ENCODE measurements at places on chromosomes 1 and 21.

DNA sequence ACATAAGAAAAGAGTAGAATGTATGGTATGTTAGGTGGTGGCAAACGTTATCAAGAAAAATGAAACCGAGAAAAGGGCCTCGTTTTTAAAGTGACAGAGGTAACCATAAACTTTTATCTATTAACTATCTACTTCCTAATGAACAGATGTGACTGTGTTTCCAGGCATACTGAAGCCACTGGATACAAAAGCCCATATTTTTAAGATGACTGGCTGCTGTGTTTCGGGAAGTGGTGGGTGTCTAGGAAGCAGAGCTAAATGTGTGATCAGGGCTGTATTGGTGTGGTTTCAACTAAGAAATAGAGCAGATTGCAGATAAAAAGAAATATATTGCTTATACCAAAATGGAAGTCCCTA lies 71.8 kb downstream of the CHRM3 start:
- no peak for DNase-seq

GRCh38 chr1:246782120-246782900 lies 58.1 kb downstream of the SCCPDH start:
- no peak for DNase-seq

DNA sequence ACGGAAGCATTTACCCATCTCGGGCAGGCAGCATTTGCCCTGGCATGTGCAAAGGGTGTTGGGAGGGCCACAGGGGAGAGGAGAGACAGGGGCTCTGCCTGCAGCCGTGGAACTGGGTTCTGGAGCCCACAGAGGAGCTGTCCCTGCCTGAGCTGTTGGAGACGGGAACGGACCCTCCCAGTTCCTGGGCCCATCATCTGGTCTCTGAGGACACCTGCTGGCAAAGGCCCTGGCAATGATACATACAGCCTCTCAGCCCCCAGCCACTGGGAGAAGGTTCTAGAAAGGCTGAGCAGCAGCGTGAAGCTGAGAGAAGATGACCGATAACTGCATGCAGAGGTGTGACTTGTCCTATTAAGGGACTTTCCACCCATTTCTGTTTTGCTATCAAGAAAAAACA lies 31.4 kb downstream of the FAAP20 start:
- no peak for DNase-seq

DNA sequence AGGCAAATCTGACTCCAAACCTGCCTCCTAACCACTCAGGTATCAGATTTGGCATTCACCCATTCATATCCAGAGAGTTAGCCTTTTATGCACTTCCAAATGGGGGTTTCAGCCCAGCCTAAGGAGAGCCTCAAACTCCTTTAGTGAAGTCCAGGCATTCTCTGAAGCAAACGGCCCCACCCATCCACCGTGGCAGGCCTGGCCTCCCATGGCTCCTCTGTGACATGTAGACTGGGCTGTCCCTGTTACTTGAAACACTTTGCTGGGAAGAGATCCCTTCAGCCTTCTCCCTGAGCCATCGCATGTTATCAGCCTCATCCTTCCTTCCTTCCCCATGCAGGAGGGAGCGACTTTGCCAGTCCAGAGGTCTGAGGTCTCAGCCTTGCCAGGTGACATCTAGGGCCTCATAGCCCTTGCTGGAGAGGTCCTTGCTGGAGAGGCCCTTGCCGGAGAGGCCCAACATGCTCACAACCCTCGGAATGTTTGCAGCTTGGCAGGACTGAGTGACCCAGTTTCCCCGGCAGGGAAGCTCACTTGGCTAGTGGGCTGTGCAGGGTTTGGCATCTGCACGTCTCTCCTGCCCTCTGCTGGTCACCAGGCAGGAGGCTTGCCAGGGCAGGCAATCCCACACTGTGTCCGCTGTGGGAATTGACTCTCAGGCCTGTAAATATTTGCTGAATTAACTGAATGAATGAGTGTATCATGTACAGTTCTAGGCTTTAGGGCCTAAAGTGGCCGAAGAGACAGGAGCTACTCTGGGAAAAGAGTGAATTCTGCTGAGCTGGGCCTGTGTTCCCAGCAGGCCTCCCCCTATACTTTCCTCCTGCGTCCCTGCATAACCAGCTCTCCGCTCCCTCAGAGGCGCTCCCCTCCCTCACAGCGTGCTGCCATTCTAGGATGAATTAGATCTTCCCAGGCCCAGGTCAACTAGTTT lies 26.7 kb upstream of the RBM15 start:
- DNase-seq = peak; percentile 52

DNA sequence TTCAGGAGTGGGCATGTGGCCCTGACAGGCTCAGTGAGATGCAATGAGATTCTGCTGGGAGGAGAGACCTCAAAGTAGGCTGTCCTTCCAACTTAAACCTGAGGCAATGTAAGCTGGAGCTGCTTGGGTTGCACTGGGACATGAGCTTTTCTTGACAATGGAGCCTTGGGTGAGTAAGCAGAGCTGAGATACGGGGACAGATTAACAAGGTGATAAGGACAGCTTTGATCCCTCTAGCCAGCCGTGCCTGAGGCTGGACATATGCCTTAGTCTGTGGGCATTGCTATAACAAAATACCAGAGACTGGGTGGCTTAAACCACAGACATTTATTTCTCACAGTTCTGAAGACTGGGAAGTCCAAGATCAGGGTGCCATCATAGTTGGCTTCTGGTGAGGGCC lies 18.3 kb upstream of the NGF start:
- DNase-seq = no peak

DNA sequence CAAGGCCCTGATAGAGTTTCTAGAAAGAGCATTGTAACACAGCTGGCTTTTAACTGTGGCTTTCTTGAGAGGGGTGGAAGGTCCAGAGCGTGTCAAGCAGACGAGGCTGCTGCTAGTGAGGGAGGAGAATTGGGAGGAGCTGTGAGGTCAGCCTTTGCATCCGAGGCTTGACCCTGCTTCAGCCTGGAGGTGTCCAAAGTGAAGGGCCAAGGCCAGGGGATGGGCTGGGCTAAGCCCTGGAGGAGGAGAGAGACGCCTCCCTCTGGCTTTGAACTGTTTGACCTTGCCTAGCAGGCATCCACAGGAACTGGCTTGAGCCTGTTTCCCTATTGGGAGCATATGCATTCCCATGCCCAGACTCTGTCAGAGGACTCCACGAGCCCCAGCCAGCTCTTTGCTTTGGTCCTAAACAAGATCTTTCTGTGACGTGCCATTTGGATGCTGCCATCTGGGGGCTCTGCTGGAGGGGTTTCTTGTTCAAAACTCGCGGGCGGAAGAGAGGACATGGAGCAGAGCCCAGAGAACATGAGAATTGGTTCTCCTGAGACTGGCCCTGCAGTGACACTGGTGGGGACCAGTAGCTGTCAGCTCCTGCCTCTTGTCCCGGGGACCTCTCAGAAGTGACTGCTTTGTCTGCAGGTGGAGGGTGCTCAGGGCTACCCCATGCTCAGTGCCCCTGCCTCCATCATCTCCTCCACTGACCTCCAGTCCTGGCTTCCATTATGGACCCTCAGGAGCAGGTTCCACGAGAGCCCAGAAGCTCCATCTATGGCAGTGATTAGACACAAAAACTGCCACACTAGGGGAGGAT lies 5.5 kb downstream of the ACTRT2 start:
- DNase-seq = no peak
